Left colon (tissue), 2 donors: ENCODE measurements at places on chromosomes 3 and 15. TPM values are rescaled to one million over a fixed set of nuclear protein-coding genes. Genes with fewer than 3 reads are reported as not detected.
A peak's percentile ranks its signal among the peaks of the same experiment; 100 is the strongest.

- no peak for DNase-seq
Measured at GRCh38 chr3:38227989-38228388, 37.6 kb upstream of the SLC22A13 start.

GRCh38 chr3:184813357-184813756, 1.4 kb downstream of the VPS8 start:
- no peak for DNase-seq

DNA sequence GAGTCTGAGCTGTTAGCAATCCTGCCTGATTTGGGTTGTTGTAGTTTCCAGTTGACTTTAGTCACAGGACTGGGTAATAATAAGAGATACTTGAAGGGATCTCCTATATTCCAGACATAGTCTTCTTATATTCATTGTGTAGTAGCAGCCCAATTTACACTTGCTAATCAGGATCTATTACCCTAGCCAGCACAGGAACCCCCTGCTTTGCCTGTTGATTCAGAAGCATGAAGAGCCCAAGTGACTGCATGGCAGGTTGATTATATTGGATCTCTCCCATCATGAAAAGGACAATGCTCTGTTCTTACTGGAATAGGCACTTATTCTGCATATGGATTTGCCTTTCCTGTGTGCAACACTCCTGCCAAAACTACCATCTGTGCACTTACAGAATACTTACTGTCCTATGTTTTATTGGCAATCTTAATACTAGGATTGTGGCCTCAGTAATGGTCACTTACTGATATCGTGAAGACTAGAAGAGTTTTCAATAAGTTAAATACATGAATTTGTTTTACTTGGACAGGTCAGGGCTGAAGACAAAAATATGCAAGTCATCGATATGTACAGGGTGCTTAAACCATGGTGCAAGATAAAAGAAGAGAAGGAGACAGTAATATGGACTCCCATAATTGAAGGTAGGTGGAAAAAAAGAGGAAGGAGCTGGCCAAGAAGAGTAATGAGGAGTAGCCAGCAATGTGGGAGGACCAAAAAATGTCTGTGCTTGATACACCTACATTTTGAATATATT, 304.1 kb downstream of the MCTP2 start:
- DNase-seq: no peak

GRCh38 chr3:176734146-176734545, 463.1 kb downstream of the TBL1XR1 start:
- no peak for DNase-seq

DNA sequence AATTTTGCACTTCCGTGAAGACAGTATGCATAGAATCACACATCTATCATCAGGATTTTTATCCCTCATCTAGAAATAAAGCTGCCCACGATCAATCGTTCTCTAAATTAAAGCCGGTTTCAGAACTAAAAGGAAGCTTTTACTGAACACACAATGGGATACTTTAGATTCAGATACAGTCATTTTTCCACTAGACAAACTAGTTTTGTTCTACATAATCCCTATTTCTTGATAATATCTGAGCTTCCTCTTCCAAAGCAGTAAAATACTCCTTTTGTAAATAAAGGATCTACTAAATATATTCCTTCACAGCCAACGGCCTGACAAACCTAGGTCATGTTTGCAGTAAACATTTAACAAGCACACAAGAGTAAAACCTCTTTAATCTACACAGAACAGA, 2.0 kb upstream of the GANC start:
- DNase-seq: no peak

- DNase-seq: no peak
Measured at GRCh38 chr15:71444866-71445590, 329.8 kb downstream of the THSD4 start.

GRCh38 chr15:35141743-35142471, 56.8 kb upstream of the NANOGP8 start:
- no peak for DNase-seq

DNA sequence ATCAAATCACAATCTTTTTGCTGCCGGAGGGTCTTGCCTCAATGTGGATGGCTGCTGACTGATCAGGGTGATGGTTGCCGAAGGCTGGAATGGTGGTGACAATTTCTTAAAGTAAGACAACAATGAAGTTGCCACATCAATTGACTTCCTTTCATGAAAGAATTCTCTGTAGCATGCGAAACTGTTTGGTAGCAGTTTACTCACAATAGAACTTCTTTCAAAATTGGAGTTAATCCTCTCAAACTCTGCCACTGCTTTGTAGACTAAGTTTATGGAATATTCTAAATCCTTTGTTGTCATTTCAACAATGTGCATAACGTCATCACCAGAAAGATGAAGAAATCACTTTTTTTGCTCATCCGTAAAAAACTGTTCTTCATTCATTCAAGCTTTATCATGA, 65.8 kb downstream of the B3GNT5 start:
- DNase-seq: no peak

DNA sequence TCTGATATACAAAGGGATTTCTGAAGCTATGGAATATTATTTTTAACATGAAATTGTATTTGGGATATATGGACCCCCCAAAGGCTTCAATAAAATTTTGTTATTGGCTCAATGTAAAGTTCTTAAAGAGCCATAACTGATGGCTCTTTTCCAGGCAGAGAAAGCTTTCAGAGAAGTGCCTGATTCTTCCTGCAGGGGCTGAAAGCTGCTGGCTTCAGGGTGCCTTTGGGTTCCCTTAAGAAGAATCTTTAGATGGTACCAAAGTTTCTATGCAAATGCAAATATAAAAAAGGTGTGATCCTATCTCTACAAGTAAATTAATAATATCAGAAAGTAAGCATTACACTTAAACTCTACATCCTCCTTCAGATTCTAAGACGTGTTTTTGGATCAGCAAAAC, 72.6 kb downstream of the NR2F2 start:
- no peak for DNase-seq

DNA sequence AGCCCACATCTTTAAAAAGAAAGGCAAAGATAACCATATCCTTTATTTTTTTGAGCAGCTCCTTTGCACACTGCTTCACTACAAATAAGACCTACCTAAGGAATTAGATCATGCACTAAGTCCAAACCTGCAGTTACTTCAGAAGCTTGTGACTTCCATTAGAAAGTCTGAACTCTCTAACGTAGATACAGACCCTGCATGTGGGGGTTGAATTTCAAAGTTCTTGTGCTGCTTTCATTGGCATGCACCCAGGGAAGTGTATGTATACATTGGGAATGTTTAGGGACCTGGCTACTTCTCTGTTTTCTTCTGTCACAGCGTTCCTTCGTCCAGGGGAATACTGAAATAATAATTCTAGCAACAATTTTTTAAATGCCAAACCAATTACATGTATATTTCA, 185.2 kb upstream of the IL12A start:
- DNase-seq: no peak

GRCh38 chr3:167839460-167840134, 104.1 kb downstream of the SERPINI1 start:
- DNase-seq: no peak

DNA sequence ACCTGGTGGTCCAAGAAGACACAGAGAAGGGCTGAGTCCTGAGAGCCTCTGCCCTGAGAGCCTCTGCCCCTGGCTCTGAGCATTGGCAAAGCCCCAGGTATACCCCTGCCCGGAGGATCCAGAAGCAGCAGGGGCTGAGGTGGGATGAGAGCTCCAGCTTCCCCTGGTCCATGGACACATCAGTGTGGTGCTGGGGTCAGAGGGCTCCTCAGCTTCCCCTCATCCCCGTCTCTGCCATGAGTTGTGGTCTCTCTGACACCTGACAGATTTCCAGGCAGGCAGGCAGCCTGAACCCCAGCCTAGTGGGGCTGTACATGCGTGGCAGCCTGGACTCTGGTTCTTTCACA, 3.5 kb upstream of the KLF15 start:
- DNase-seq: peak; percentile 14

GRCh38 chr3:44011680-44012079, 230.0 kb upstream of the TOPAZ1 start:
- no peak for DNase-seq

- no peak for DNase-seq
Measured at GRCh38 chr3:8966820-8967348, 3.6 kb upstream of the RAD18 start.

- DNase-seq: no peak
Measured at GRCh38 chr3:156421534-156421933, 133.4 kb downstream of the SSR3 start.

- DNase-seq: no peak
Measured at GRCh38 chr3:111735243-111735758, 123.8 kb upstream of the PHLDB2 start.

GRCh38 chr3:142051351-142051750, 98.0 kb downstream of the TFDP2 start:
- no peak for DNase-seq

DNA sequence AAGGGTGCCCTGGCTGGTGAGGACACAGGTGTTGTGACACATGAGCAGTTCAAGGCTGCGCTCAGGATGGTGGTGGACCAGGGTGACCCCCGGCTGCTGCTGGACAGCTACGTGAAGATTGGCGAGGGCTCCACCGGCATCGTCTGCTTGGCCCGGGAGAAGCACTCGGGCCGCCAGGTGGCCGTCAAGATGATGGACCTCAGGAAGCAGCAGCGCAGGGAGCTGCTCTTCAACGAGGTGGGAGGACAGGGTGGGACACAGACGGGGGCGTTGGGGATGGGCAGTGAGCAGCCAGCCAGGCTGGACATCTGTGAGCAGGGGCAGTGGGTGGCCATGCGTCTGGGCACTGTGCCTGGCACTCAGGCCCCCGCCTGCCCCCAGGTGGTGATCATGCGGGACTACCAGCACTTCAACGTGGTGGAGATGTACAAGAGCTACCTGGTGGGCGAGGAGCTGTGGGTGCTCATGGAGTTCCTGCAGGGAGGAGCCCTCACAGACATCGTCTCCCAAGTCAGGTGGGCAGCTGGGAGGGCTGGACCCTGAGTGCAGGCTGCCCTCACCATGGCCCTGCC, 10.3 kb downstream of the ANKRD63 start:
- DNase-seq: no peak

- no peak for DNase-seq
Measured at GRCh38 chr3:125156456-125156855, 56.1 kb downstream of the SLC12A8 start.

DNA sequence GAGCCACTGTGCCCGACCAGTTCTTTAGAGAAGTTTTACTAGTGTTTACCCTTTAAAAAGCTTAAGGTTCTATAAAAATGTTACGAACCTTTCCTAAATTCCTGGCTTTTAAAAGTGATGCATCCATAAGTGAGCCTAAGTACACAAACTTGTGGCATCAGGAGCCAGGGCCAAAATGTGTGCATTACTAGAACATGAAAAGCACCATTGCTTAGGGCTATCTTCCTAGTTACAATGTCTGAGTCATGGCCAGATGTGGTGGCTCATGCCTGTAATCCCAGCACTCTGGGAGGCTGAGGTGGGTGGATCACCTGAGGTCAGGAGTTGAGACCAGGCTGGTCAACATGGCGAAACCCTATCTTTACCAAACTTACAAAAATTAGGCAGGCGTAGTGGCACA, 39.9 kb downstream of the LEO1 start:
- DNase-seq: no peak

- no peak for DNase-seq
Measured at GRCh38 chr3:69239063-69239462, 116.7 kb upstream of the LMOD3 start.

- no peak for DNase-seq
Measured at GRCh38 chr15:61687124-61687523, 373.1 kb downstream of the VPS13C start.

GRCh38 chr3:108118038-108118768, 27.4 kb upstream of the CD47 start:
- no peak for DNase-seq

- no peak for DNase-seq
Measured at GRCh38 chr15:77631745-77632533, 773 bp downstream of the LINGO1 start.

DNA sequence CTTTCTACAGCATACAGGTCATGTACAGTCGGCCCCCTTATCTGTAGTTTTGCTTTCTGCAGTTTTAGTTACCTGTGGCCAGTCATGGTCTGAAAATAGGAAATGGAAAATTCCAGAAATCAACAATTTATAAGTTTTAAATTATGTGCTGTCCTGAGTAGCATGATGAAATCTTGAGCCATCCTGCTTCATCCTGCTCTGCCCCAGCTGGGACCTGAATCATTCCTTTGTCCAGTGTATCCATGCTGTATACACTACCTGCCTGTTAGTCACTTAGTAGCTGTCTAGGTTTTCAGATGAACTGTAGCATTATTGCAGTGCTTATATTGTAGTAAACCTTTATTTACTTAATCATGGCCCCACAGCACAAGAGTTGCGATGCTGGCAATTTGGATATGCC, 44.8 kb downstream of the AP4E1 start:
- DNase-seq: no peak

GRCh38 chr3:152374262-152374990, 105.7 kb downstream of the MBNL1 start:
- no peak for DNase-seq

DNA sequence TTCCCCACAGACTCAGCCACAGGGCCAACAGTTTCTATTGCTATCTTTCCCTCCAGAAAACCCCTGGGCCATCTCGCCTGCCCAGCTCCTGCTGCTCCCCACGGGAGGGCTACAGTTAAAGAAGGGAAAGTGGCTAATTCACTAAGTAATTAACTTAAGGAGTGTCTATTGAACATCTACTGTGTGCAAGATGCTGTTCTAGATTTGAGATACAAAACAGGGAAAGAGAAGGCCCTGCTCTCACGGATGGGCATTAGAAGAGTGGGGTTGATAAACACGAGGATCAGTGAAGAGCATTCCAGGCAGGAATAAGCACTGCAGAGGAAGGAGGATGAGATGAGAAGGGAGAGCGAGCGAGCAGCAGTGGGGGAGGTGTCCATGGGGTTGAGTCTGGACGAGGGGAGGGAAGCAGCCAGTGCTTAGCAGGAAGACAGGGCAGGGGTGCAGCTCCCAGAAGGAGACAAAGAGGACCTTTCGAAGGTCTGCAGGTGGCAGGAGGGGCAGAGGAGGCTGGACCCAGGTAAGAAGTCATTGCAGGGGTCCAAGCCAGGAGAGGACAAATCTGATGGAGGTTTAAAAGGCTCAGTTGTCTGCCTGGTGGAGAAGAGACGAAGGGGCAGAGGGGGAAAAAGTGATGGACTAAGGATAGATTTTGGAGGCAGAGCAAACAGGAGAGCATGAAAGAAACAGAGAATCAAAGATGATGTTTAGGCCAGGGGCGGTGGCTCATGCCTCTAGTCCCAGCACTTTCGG, 64.7 kb downstream of the KLF15 start:
- DNase-seq: no peak

GRCh38 chr3:71723452-71724170, 1.6 kb downstream of the EIF4E3 start:
- no peak for DNase-seq

Gene GOLGA6D
- not detected for total RNA-seq

Gene PARP9
- 22.4 TPM for total RNA-seq

Gene CX3CR1
- 0.24 TPM for total RNA-seq

Gene BFSP2
- total RNA-seq: not detected

Gene ABI3BP
- 12.9 TPM for total RNA-seq

Gene GRK7
- total RNA-seq: not detected

Gene TBL1XR1
- total RNA-seq: 165 TPM

Gene STRA6
- not detected for total RNA-seq

Gene TRH
- total RNA-seq: not detected
